ENCODE measurements at places on chromosomes 7 and 10.

DNA sequence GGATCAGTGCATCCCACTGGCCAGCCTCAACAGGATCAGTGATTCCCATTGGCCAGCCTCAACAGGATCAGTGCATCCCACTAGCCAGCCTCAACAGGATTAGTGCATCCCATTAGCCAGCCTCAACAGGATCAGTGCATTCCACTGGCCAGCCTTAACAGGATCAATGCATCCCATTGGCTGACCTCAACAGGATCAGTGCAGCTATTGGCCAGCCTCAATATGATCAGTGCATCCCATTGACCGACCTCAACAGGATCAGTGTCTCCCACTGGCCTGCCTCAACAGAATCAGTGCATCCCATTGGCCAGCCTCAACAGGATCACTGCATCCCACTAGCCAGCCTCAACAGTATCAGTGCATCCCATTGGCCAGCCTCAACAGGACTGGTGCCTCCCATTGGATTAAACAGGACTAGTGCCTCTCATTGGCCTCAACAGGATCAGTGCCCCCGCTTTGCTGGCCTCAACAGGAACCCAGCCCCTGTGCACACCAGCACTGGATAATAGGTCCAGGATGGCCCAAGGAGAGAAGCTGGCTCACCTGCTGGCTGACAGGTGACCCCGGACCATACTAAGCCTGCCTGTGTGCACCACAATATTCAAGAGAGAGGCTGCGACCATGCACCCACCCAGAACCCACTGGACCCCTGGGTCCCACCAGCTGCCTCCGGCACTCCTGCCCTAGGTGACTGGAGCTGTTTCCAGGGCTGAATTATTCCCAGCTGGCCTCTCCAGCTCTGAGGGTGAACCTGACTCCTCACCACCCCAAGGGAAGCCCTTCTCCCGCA, 59.9 kb downstream of the PDGFA start:
- DNase-seq = no peak

DNA sequence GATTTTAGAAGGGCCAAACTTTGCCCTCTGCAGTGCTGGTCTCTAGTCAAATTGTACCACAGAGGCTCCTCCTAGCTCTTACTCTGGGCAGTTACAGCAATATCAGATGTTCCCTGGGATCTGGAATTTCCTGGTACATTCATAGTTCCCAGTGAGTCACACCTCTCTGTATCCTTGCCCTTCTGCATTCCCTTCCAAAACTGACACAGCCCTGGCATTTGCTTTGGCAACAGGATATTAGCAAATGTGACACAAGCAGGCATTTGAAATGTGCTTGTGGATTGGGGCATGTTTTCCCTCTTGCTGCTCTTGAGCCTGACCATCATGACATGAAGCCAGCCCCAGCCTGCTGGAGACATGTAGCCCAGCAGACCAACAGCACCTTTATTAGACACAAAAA, 284.7 kb upstream of the AKR1E2 start:
- no peak for DNase-seq

DNA sequence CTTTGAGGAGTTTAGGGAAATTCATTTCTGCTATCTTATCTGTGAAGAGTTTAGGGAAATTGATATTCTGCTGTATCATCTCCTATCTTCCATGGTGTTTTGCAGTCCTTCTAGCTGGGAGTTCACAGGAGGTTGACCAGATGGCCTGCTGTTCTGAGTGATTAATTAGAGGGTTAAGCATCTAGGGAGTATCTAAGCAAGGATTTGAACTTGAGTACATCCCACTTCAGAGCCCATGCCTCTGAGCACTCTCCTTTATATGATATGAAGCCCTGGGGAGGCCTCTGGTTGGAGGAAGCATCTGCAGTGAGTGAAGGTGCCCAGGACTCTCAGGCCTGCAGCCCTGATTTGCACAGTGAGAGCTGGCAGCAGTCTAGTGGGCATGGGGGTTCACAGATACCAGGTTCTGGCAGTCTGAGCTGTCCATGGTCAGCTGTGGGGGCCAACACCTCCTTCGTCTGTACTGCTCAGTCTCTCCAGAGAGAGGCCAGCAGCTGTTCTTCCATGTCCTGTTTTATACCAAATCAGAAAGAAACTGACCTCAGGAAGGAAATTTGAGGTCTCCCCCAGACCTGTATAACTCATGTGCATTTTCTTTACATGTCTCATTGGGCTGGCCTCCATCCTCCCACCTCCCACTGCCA, 156.9 kb downstream of the PLCE1 start:
- no peak for DNase-seq

DNA sequence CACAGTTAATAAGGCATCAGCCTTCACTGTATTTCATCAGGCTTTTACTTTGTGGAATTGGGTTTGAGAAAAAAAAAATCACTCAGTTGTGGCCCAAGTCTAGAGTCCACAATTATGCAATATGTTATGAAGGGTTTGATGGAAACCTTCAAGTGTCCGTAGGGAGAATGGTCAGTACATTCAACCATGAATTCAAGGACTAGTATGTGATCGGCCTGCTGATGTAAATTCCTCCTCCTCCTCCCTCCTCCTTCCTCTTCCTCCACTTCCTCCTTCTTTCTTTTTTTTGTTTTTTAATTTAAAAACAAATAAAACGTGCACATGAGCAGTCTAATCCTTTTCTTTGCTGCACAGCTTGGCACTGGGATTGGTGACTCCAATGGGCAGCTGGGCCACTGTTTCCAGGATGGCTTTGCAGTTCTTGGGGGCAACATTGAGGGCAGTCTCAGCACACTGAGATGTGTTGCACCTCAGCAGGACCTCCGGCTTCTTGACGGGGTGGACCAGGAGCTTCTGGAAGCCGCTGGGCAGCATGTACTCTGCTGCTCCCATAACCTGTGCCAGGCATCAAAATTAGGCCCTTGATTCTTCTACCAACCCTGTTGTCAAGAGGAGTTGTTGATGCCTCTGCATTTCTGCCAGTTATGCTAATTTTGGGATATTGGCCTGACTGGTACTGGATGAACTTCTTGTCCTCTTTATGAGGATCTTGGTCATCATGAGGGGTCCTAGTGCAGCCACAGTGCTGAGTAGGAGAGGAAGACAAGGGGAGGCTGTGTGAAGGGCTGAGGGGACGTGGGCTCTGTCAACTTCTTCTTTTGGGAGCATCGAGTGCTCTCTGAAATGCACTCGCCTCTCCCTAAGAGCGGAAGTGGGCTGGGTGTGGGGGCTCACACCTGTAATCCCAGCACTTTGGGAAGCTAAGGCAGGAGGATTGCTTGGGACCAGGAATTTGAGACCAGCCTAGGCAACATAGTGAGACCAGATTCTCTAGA, 9.3 kb upstream of the IL2RA start:
- no peak for DNase-seq

DNA sequence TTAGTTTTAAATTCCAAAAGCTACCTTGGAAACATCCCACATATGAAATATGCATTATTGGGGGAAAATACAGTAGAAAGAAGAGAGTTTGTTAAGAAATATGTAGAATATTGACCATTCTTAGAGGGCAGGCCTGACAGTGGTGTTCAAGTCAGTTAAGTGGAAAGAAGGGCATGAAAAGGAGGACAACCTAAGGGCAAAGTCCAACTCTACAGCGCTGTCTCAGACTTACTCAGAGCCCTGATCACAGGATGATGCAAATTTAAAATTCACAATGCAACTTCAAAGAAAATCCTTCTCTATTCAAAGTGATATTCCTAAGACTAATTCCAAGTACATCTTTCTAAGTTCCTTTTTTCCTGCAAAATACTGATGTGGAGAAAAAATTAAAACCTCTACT, 139.1 kb upstream of the LRRTM3 start:
- no peak for DNase-seq

DNA sequence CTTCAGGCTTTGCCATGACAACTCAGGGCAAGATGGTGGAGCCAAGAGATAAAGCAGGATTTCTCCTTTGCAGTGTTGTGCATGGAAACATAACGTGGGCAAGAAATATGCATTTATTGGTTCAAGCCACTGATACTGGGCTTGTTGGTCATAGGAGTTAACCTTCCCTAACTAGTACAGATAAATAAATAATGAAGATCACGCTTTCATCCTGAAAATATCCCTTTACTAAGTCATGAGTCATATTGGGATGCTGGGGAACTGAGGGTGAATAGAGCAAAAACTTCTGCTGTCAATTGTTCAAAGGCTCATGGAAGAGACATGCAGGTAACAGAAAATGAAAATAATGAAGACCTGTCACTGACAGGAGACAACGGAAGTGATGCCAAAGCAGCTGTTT, 55.5 kb downstream of the TES start:
- DNase-seq = no peak

GRCh38 chr10:80949785-80950184, 412.1 kb downstream of the SH2D4B start:
- DNase-seq = no peak

- DNase-seq = no peak
These were observed at the start of gene MARVELD1 for GRCh38 chr10:97713339-97713825. MARVELD1 (plus strand) TSS chr10:97713730; CDS start chr10:97713877, 147 bp downstream.

- DNase-seq = no peak
These were observed 140.1 kb downstream of the HGF start for GRCh38 chr7:81629702-81630101.

- no peak for DNase-seq
These were observed 46.9 kb downstream of the ZNRF2 start for GRCh38 chr7:30331338-30331737.

DNA sequence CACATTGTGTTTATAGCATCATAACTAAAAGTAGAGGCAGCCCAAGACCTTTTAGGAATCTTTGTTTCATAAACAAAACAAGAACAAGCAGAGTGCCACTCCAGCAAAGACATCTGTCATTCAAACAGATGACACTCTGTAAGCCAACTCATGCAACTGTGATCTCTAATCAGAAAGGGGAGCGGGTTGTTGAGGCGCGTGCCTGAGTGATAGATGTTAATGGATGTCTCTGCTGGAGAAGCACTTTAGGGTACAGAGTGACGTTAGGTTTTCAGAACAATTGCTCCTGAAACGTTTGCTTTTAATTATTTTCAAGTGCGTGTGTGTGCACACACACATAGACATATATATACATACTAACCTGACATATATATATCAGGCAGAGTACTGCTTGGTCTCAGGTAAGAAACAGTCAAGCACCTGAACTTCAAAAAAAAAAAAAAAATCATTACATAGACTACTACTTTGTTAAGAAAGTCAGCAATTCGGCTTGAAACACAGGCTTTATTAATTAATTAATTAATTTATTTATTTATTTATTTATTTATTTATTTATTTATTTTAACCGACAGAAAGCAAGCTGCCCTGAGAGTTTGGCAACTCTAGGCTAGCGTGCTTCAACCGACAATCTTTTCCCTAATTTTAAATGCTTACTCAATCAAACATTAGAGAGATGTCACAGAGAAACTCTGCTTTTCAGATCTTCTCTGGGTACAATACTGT, 109.1 kb downstream of the POU6F2 start:
- no peak for DNase-seq

DNA sequence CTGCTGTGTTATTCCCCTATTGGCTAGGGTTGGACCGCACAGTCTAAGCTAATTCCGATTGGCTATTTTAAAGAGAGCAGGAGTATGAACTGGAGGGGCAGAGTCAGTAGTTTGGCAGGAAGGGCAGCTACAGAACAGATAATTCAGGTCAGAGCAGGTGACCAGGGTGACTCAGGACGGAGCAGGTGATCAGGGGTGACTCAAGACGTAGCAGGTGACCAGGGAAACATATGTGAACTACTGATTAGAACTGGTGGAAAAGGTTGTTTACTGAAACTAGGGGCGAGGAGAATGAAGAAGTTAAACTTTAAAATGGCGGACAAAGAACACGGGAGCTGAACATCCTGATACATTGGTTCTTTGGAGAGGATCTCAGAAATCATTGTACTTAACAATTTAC, 102.3 kb downstream of the CCDC7 start:
- DNase-seq = no peak

DNA sequence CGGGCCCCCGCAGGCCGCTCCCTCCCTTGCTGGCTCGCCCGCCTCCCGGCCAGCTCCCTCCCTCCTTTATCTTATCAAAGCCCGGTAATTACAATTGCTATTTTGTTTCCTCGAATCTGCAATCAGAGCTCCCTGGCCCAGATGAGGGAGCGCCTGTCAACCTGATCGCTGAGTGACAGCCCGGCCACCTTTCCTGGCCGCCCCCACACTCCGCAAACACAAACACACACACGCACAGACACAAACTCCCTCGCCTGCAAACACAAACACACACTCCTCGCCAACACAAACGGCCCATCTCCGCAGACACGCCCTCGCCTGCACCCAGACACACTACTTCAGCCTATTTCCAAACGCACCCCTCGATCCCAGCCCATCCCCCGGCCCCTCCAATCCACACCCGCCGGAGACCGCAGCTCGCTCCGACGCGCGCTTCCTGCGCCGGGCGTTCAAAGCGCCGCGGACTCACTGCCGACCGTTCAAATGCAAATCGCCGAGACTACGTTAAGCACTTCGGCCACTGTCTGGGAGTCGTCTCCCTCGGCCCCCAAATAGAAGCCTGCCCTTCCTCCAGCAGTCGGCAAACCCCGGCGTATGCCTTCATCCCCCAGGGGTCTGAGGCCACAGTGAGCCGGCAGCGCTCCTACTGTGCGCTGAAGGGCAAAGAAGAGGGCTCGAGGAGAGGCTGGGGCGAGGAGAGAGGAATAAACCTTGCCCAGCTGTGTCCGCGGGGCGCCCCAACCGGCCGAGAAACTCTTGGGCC, 3.0 kb upstream of the FGF8 start:
- DNase-seq = no peak

DNA sequence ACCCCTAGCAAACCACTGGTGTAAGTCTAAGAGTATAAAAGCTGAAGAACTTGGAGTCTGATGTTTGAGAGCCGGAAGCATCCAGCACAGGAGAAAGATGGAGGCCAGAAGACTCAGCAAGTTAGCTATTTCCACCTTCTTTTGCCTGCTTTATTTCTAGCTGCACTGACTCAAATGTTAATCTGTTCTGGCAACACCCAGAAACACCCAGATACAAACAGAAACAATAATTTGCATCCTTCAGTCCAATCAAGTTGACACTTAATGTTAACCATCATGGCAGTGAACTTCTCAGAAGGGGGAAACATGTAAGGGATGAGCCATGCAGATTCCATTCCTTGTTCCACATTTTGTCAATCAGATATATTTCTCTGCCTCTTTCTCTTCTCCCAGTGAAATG, 101.8 kb upstream of the FERD3L start:
- DNase-seq = no peak

GRCh38 chr10:132702601-132703418, 83.1 kb downstream of the NKX6-2 start:
- DNase-seq = no peak

DNA sequence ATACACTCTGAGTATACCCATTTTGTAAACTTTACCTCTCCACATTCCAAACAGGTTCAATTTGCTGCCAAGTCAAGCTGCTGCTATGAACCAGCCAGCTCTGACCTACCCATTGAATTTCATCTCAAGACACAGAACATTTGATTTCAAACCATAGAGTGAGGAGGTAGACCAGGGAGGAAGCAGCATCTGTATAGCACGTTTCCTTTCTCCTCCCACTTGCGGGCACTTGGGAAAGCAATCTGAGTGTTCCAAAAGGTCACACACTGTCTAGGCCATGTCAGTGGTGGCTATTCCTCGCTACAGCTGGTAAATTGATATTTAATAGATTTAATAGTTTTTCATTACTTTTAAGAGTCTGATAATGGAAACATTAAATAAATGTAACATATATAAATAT, 147.8 kb upstream of the EEPD1 start:
- DNase-seq = no peak

Measured in activated CD4-positive, alpha-beta T cell treated with anti-CD3 and anti-CD28 coated beads for 4 hours (primary cell).